ENCODE measurements at places on chromosomes 3 and 15.

- no peak for DNase-seq
Measured at GRCh38 chr3:188683032-188683521, 488.7 kb upstream of the TPRG1 start.

- DNase-seq = no peak
Measured at GRCh38 chr3:182052332-182052731, 340.6 kb downstream of the SOX2 start.

DNA sequence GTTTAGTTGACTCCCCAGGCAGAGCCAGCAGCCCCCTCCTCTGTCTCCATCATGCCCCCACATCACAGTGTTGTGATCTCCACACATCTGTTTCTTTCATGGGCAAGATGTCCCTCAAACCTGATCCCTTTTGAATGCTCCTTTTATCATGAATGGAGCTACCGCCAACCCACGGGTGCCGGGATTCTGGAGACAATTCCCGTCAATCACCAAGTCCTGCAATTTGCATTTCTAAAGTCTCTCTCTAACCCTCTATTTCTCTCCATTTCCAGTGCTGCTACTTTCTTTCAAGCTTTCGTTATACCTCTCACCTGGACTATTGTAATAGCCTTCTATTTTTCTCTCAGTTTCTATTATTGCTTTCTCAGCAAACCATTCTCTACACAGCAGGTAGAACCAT is 89.7 kb upstream of the CCNL1 start:
- no peak for DNase-seq

DNA sequence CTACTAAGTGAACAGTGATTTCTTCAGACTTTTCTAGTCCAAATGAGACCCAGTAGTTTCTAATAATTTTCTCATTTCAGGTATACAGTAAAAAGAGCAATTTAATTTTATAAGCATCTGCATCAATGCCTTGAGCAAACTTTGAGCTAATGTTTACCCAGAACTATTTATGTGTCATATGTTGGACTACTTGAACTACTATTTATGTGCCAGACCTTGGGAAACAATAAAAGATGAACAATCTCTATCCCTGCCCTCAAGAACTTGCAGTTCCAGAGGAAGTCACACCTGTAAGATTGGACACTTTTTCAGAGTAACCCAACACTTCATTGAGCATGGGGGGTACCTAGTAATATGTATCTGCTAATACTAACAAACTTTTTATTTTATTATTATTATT is 2.3 kb upstream of the UBE3A start:
- no peak for DNase-seq

GRCh38 chr15:48315041-48315440 is 16.2 kb upstream of the DUT start:
- peak; percentile 65 for DNase-seq

Data from H9 (cell line).